Diencephalon (tissue), 1 donor: ENCODE measurements at places on chromosomes 7 and 10. TPM values are rescaled to one million over a fixed set of nuclear protein-coding genes. Genes with fewer than 3 reads are reported as not detected.

Gene CABCOCO1
- 5.5 TPM for total RNA-seq

Gene AGR2
- total RNA-seq = 0.46 TPM

Gene PNLIPRP3
- total RNA-seq = not detected

Gene UTF1
- total RNA-seq = not detected

Gene CYCS
- total RNA-seq = 140 TPM

Gene ABCB8
- total RNA-seq = 38.8 TPM

Gene PNLIPRP1
- total RNA-seq = not detected

Gene C10orf62
- 0.23 TPM for total RNA-seq

Gene NOS3
- total RNA-seq = 2.5 TPM

Gene SPDYE6
- not detected for total RNA-seq

Gene TMEM196
- 28.6 TPM for total RNA-seq

Gene STOX1
- total RNA-seq = 15.7 TPM

Gene ANKRD1
- total RNA-seq = not detected

Gene LEP
- total RNA-seq = not detected

Gene HYCC1
- total RNA-seq = 33.7 TPM

Gene HMX2
- 0.92 TPM for total RNA-seq

Gene SYT15
- 2.1 TPM for total RNA-seq

Gene ATAD1
- total RNA-seq = 94.6 TPM

Gene PTN
- total RNA-seq = 576 TPM

Gene ABCC2
- 1.6 TPM for total RNA-seq

Gene PLPP4
- 29.1 TPM for total RNA-seq

Gene CPA4
- total RNA-seq = 1.4 TPM

Gene GIMAP5
- 3.7 TPM for total RNA-seq

Gene SCRN1
- 163 TPM for total RNA-seq

Gene ARL4A
- total RNA-seq = 57.7 TPM

Gene NPTX2
- 32.1 TPM for total RNA-seq

Gene OR6B1
- total RNA-seq = not detected

Gene TSPAN14
- total RNA-seq = 15.0 TPM

Gene PAX2
- total RNA-seq = not detected

Gene THSD7A
- 30.4 TPM for total RNA-seq

Gene GALNT11
- total RNA-seq = 81.4 TPM

Gene ZPBP
- total RNA-seq = 0.92 TPM

Gene CDHR3
- 6.7 TPM for total RNA-seq

Gene FGFBP3
- 21.7 TPM for total RNA-seq
